ENCODE measurements at places on chromosomes 5 and 9. TPM values are rescaled to one million over a fixed set of nuclear protein-coding genes. Genes with fewer than 3 reads are reported as not detected.

The GNG10 gene
- total RNA-seq, result 46.3 TPM

The FBP1 gene
- 210 TPM for total RNA-seq

The N4BP3 gene
- total RNA-seq, result 3.6 TPM

The TYRP1 gene
- 3.1 TPM for total RNA-seq

The LRRC14B gene
- total RNA-seq, result not detected

The SLCO6A1 gene
- total RNA-seq, result not detected

The PCDHA11 gene
- 1.4 TPM for total RNA-seq

The GRXCR2 gene
- not detected for total RNA-seq

The MIGA2 gene
- total RNA-seq, result 25.6 TPM

The PIP5KL1 gene
- 6.7 TPM for total RNA-seq

The NEUROG1 gene
- total RNA-seq, result not detected

The FIBCD1 gene
- 11.4 TPM for total RNA-seq

The ADRB2 gene
- total RNA-seq, result 14.2 TPM

The NOL8 gene
- 23.7 TPM for total RNA-seq
